ENCODE measurements at places on chromosomes 11 and 22. TPM values are rescaled to one million over a fixed set of nuclear protein-coding genes. Genes with fewer than 3 reads are reported as not detected.

DNA sequence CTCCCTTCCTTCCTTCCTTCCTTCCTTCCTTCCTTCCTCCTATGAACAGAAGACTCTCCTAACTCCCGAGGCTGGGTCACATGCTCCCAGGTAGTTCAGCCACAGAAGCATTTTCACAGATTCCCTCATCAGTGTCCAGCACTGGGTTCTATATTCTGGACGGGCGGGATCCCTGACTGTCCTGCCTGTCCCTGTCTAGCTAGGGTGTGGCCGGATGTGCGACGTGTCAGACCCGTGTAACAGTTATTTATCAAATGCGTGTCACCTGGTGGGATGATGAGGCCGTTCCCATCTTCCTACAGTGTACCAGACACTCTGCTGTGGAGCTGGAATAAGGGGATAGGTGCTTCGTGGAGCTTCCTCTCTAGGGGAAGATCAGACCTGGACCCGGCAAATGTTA, 901.0 kb downstream of the BRD1 start:
- no peak for DNase-seq
- no peaks in the 10 kb centered on the region for H3K36me3 ChIP-seq
- H3K4me1 ChIP-seq: no peaks in the 10 kb centered on the region
- H3K4me3 ChIP-seq: no peak overlapping the region
- H3K27ac ChIP-seq: no peak overlapping the region

- no peak overlapping the region for H3K4me3 ChIP-seq
- peaks cover 36% of the 10 kb centered on the region for H3K36me3 ChIP-seq
- no peaks in the 10 kb centered on the region for H3K27me3 ChIP-seq
These were observed 22.8 kb downstream of the PITPNB start for GRCh38 chr22:27896245-27896644.

- peaks cover 99% of the 10 kb centered on the region for H3K27me3 ChIP-seq
- no peak for DNase-seq
- H3K4me3 ChIP-seq: no peak overlapping the region
These were observed 20.6 kb upstream of the ROBO3 start for GRCh38 chr11:124844664-124845079.

DNA sequence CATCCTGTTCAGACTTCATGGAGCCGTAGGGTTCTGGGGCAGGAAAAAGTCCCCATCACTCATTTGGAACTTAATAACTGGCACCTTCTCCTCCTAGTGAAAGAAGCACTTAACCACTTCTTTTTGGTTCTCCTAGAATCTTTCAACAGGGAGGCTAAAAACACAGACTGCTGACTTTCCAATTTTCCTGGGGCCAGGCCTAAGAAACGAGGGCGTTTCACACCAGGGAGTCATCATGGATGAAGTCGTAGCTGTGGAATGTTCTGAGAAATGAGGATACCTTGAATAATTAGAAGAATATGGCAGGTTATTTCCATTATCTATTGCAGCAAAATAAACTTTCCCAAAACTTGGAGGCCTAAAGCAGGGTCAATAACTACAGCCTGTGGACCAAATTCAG, 26.0 kb upstream of the API5 start:
- H3K4me3 ChIP-seq: no peak overlapping the region
- no peaks in the 10 kb centered on the region for H3K36me3 ChIP-seq
- H3K4me1 ChIP-seq: no peaks in the 10 kb centered on the region

DNA sequence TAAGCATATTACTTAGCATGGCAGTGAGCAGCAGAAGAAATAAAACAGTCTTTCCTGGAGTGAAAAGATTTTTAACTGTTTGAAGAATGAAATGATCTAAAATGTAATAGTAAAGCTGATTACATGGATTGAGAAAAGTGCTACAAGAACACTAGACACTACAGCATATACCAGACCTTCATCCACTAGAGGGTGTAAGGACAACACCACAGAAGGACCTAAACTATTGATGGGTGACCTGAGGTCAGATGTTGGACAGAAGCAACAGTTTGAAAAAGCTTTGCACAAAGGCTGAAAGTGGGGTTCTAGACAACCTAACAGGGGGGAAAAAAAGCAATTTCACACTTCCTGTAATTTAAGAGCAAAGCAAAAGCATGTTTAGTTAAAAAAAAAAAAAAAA, 97.7 kb downstream of the RBFOX2 start:
- no peaks in the 10 kb centered on the region for H3K4me1 ChIP-seq
- no peaks in the 10 kb centered on the region for H3K27me3 ChIP-seq
- H3K4me3 ChIP-seq: no peak overlapping the region
- peak; percentile 77 for DNase-seq
- no peaks in the 10 kb centered on the region for H3K36me3 ChIP-seq

The SHANK2 gene
- not detected for polyA plus RNA-seq

The AP2A2 gene
- polyA plus RNA-seq: 109 TPM

The KRTAP5-1 gene
- not detected for polyA plus RNA-seq

The PLAAT4 gene
- 0.88 TPM for polyA plus RNA-seq

The MYBPC3 gene
- not detected for polyA plus RNA-seq

The HEPHL1 gene
- not detected for polyA plus RNA-seq
